Dorsolateral prefrontal cortex (tissue), 122 donors: ENCODE measurements at places on chromosomes 11 and 22. TPM values are rescaled to one million over a fixed set of nuclear protein-coding genes. Genes with fewer than 3 reads are reported as not detected.

PGR gene
- total RNA-seq, result 2.4 TPM

CD3D gene
- total RNA-seq, result not detected

TOB2 gene
- 49.0 TPM for total RNA-seq

ST13 gene
- total RNA-seq, result 217 TPM

CFAP300 gene
- total RNA-seq, result 1.6 TPM

ATG16L2 gene
- 30.7 TPM for total RNA-seq

RIBC2 gene
- total RNA-seq, result 2.2 TPM

OR5P2 gene
- not detected for total RNA-seq

CCND1 gene
- 46.0 TPM for total RNA-seq

CCDC89 gene
- 3.6 TPM for total RNA-seq

TRPM5 gene
- total RNA-seq, result not detected

OR6A2 gene
- 1.2 TPM for total RNA-seq

TST gene
- total RNA-seq, result 8.8 TPM

GNAZ gene
- total RNA-seq, result 81.0 TPM

SMIM35 gene
- not detected for total RNA-seq

OR6T1 gene
- total RNA-seq, result not detected

SLC22A25 gene
- total RNA-seq, result 0.59 TPM

TRIM49C gene
- total RNA-seq, result not detected

HBD gene
- not detected for total RNA-seq

USP35 gene
- 23.0 TPM for total RNA-seq

MAFF gene
- 29.7 TPM for total RNA-seq

RAPSN gene
- total RNA-seq, result 0.67 TPM

OR2AT4 gene
- not detected for total RNA-seq

FGF19 gene
- total RNA-seq, result not detected

MRGPRX3 gene
- total RNA-seq, result not detected

PHOX2A gene
- total RNA-seq, result not detected

SPDYC gene
- not detected for total RNA-seq

PRODH gene
- 45.0 TPM for total RNA-seq

UPB1 gene
- total RNA-seq, result 0.49 TPM

C22orf31 gene
- total RNA-seq, result not detected

LDHAL6A gene
- 0.40 TPM for total RNA-seq

SLC5A12 gene
- total RNA-seq, result 0.25 TPM
